ENCODE measurements at places on chromosomes 11 and 22.

DNA sequence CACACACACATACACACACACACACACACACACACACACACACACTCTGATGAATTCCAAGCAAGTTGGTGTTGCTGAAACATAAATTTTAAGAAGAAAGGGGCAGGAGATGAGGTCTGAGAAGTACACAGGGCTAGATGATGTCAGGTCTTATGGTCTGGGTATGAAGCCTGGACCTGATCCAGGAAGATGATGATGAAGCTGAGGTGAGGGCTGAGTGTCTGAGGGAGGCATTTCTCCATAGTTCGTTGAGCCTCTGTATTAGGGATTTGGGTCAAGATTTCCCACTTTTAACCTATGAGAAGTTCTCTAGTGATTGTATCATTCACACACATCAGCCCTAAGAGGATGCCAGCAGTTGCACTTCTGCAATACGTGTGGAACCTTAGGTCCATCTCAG is 32.6 kb downstream of the KREMEN1 start:
- DNase-seq = no peak

DNA sequence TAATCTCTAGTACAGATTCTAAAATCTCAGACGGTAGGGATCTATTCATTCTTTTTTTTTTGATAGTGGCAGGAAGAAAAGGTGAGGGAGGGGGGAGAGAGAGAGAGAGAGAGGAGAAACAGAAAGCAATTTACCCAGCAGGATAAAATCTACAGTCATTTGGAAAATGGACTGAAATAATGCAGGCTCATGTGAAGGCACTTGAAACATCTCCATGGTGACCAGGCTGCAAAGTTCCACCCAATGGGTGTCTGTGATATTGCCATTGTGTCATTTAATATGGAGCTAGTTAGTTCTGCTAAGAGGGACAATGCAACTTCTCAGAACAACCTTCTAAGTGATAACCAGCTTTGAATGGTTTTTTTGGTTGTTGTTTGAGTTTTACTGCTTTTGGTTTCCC is 165.2 kb upstream of the RAG2 start:
- no peak for DNase-seq

DNA sequence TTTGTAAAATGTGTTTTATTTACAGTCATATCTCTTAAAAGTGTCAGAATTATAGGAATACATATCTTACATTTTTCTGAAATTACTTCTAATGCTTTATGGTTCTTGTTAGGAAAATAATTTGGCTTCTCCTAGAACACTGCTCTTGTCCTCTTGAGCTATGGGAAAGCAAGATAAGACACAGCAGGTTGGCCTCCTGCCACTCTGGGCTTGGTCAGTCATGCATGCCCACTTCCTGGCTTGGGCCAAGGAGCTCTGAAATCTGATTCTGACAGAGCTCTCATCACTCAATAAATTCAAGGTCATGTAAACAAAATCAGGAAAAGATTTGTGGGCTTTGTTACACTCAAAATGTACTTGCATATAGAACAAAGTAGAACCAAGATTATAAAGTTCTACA is 1036.0 kb downstream of the OPCML start:
- DNase-seq = no peak

DNA sequence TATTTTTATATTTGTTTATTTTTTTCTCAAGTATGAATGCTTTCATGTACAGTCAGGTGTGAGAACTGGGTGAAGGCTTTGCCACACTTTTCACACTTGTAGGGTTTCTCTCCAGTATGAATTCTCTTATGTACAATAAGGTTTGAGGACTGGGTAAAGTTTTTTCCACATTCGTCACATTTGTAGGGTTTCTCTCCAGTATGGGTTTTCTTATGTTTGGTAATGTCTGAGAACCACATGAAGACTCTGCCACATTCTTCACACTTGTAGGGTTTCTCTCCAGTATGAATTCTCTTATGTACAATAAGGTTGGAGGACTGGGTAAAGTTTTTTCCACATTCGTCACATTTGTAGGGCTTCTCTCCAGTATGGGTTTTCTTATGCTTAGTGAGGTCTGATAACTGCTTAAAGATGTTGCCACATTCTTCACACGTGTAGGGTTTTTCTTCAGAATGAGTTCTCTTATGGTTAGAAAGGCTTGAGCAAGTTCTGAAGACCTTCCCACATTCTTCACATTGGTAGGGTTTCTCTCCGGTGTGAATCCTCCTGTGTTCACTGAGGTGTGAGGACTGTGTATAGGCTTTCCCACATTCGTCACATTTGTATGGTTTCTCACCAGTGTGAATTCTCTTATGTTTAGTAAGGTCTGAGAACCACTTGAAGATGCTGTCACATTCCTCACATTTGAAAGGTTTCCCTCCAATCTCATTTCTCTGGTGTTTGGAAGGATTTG is 19.7 kb downstream of the ZNF195 start:
- DNase-seq = peak; percentile 34

GRCh38 chr11:15489281-15489680 is 374.6 kb downstream of the INSC start:
- no peak for DNase-seq

- DNase-seq = no peak
Observed at GRCh38 chr22:40210818-40211217, 33.1 kb downstream of the TNRC6B start.

- no peak for DNase-seq
Observed at GRCh38 chr11:102760344-102761035, 19.9 kb downstream of the MMP10 start.

GRCh38 chr11:23931443-23931842 is 565.4 kb upstream of the LUZP2 start:
- DNase-seq = no peak

DNA sequence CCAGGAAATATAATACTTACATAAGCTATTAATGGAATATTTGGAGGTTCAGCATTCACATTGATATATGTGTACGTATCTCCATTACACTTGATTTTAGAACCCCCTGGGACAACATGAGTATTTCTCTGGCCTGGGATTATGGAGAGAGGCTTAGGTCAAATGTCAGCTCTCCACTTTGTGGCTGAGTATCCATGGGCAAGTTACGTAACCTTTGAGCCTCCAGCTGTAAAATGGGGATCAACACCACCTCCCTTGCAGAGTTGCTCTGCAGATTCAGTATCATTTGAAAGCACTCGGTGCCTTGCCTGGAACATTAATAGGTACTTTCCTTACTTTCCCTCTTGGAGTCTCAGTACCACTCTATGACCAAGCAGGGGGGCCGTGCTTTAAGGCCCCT is 33.2 kb downstream of the C22orf31 start:
- no peak for DNase-seq

GRCh38 chr11:69909561-69910518 is 90.6 kb upstream of the FGF3 start:
- no peak for DNase-seq
